ENCODE measurements at places on chromosomes 2 and 18.

DNA sequence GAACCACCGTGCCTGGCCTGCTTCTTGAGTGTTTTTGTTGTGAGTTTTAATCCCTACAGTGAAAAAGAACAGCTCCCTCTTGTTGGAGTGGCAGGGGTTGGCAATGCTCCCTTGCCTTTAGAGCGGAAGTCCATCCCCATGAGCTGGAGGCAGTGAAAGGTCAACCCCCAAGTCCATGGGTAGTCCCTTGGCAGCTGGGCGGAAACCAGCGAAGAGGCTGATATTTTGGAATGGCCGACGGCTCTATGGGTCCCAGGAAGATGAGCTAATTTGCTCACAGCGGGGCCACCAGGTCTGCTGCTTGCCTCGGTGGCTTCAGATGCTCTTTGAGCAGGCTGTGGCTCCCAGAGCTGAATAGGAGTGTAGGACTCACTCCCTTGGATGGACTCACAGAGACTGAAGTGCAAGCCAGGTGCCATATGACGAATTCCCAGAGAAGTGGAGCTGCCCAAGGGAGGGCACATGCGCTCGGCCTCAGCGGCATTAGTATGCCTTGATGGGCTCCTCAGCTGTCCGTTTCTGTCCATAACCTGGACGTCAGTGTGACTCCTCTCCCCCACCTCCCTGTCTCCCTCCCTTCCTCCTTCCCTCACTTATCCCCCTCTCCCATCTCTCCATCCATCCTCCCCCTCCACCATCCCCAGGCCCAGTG is 25.4 kb upstream of the RHOB start:
- DNase-seq, result no peak

GRCh38 chr18:6591491-6591890 is 138.0 kb upstream of the ARHGAP28 start:
- DNase-seq, result peak; percentile 40

DNA sequence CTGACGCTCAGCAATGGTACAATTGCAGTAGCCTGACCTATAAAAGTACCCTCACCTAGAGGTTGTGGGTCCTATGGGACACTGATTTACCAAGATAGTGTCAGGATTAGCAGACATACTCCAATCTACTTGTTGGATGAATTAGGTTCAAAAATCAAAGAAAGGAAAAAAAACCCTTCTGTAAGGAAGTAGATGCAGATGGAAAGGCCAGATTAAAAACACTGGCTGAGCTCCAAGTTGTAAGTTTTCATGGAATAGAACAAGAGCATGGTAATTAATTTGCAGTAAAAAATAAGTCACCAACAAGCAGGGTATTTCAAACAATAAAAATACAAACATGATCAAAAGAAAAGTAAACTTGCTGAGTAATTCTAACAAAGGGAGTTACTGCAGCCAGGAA is 26.4 kb downstream of the IDH1 start:
- no peak for DNase-seq

- no peak for DNase-seq
These were observed 114.6 kb downstream of the ZEB2 start for GRCh38 chr2:144405321-144405720.

DNA sequence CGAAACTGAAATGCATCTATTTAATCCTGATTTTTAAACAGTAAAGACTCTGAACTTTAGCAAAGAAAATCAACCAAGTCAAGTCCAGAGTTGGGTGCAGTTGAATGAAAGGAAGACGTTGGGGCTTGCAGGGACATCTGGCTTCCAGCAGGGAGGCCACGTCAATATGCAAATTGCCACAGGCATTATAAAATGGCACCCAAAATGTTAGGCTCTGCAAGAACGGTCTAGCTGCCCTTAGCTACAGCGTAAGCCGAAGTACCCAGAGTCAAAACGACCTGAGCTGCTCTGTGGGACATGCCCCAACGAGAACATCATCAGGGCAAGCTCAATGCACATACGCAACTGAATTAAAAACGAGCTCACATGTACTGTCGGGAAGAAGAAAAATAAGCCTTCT is 30.7 kb downstream of the DOCK10 start:
- DNase-seq, result no peak

GRCh38 chr2:138103156-138103555 is 138.9 kb downstream of the HNMT start:
- no peak for DNase-seq

DNA sequence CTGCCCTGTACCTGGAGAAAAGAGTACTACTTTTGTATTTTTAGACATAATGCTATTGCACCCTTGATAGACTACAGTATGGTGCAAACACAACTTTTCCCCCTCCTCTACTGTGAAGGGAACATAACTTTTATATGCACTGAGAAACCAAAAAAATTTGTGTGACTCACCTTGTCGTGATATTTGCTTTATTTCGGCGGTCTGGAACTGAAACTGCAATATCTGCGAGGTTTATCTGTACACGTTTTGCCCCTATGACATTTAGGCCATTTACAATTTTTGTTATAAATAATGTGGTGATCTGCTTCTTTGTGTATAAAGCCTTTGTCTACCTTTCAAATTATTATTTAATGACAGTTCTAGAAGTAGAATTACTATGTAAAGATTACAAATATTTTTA is 34.4 kb upstream of the AAK1 start:
- DNase-seq, result no peak

DNA sequence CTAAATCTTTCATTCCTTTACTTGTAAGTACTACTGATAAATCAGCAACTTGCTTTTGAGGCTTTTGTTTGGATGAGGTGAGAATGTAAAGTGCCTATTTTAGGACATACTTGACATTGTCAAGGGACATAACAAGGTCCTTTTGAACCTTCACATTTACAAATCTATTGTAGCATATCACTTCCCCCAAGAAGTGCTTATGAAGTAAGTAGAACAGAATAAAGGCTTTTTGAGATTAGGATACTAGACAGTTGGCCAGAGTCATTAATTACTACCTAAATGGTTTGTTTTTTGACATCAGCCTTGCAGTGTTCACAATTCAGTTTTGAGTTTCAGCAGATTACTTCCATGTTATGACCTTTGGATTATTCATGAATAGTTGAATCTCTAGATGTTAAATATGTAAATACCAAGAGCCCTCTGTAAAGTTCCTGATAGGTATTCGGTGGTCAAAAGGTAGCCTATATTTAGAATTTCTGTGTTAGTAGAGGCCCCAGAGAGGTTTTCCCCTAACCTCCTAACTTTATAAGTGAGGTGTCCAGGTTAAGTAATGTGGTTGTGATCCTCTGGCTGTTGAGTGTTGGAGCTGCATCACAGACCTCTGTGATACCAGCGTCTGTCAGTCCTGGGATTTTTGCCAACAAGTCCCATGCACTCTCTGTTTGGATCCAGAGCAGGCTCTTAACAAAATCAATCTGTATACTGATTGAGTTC is 67.2 kb downstream of the LCLAT1 start:
- peak; percentile 75 for DNase-seq

- no peak for DNase-seq
These were observed 60.2 kb downstream of the TRPM8 start for GRCh38 chr2:233977296-233977837.

DNA sequence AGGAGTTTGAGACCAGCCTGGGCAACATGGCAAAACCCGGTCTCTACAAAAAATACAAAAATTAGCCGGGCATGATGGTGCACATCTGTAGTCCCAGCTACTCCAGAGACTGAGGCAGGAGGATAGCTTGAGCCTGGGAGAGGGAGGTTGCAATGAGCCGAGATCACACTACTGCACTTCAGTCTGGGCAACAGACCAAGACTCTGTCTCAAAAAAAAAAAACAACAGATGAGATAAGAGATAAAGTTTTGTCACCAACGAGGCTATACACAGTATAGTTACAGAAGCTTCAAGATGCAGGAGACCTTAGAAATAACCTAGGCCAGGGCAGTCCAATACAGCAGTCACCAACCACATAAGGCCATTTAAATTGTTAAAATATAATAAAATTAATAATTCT is 9.4 kb downstream of the FAM124B start:
- DNase-seq, result no peak

GRCh38 chr2:135245071-135245470 is 193.0 kb downstream of the RAB3GAP1 start:
- DNase-seq, result peak; percentile 68

- DNase-seq, result peak; percentile 93
These were observed 151.3 kb downstream of the ZFP36L2 start for GRCh38 chr2:43075054-43075593.

- no peak for DNase-seq
These were observed 7.1 kb downstream of the MYOM1 start for GRCh38 chr18:3212657-3213056.

DNA sequence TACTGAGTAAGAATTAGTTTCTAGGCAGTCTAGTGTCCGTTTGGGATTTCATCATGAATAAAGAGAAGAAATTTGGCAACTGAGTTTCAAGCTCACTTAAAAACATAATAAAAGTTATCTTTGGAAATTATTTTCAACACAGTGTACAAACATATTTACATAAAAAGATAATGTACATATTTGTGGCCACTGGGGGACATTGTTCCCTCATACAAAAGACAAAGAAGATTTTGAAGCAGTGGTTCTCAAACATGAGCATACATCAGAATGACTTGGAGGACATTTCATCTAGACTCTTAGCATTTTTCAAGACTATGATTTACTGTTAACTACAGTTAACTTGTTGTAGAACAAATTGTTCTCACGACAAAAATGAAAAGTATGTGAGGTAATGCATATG is 15.7 kb upstream of the TTC21B start:
- DNase-seq, result no peak

DNA sequence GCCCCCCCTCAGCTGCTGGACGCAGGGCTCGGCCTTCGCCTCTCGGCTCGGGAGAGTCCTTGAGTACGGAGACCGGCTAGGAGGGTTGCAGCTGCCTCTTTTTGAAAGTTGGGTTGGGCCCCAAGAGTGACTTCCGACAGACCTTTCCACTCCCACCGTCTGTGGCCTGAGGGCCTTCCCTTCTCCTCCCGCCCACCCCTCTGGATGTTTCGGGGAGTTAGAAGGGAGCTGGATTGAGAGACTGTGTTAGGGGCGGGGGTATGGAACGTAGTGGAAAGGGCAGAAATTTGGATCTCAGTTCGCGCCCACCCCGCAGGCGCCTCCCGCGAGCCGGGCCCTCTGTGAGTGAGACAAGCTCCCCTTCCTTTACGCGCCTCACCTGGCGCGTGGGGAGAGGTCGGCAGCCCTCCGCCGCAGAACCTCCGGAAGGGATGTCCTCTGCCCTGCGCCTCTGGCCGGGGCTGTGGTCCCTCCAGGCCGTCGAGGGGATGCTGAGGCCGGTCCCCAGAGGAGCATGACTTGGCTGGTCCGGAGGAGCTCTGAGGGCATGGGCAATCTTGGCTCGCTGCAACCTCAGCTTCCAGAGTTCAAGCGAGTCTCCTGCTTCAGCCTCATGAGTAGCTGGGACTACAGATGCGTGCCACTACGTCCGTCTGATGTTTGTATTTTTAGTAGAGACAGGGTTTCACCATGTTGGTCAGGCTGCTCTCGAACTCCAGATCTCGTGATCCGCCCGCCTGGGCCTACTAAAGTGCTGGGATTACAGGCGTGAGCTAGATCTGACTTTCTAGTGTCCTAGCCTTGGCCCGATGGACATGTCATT is 15.9 kb downstream of the C2orf74 start:
- DNase-seq, result no peak

GRCh38 chr2:2324565-2325101 is 6.4 kb downstream of the MYT1L start:
- DNase-seq, result no peak

DNA sequence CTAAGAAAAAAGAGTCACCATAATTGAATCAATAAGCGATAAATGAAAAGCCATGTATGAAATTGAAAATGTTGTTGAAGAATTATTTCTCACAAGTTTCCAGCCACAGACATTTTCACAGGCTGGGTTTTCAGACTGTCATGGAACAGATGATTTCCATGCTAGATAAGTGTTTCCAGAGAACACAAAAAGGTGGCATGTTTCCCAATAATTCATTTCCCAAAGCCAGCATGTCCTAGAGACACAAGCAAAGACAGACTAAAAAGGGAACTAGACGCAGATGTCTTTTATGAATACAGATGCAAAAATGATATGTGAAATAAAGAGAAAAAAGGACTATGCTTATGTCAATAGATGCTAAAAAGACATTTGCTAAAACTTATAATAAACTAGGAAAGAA is 255.1 kb downstream of the EIPR1 start:
- DNase-seq, result no peak

DNA sequence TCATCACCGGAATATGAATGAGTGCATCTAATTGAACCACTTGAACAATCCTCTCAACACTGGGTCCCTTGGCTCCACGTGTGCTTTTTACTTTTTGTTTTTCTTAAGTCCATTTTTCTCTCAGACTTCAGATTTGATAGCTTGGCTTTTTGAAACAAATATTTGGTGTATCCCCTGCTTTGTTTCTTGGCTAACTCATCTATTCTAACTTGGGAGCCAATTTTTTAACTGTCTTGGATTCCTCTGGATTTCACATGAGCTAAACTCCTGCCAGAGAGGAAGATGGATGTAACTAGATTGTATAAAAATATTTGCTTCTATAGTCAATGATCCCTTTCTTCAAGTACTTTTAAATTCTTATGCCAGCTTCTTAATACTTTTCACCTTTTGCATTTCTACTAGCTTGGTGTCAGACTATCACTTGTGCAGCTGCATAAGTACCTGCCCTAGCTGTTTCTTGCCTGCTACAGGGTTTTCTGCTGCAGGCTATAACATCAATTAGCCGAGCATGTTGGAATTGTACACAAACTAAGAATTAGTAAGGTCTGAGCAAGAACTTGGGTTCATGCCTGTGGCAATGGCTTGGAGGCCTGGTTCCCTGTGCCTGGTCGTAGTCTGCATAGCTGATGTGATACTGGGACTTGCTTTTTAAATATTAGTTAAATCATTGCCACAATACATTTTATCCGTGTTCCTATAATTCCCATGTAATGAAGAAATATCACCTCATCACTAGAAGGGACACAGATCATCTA is 281.5 kb downstream of the EN1 start:
- DNase-seq, result no peak

DNA sequence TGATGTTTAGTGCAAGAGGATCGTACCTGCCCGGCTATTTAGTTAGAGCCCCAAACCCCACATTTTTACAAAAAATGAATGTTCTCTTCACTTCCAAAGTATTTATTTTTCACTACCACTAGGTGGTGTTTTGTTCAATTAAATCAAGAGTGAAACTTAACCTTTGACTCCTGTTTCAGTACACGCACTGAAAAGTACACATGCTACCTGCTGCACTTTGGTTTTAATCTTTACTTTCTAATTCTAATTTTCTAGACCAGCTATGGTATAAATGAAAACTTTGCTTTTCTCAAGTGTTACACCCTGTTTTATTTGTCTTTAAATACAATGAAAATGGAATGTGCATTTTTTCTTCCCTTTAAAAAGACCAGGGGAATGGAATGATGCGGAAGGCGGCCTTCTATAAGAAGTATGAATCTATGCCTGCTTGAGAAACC is 31.4 kb upstream of the CHN1 start:
- no peak for DNase-seq

- DNase-seq, result no peak
These were observed 65.3 kb downstream of the CCDC93 start for GRCh38 chr2:117948615-117949014.

GRCh38 chr2:36578343-36579296 is 19.3 kb downstream of the FEZ2 start:
- no peak for DNase-seq

DNA sequence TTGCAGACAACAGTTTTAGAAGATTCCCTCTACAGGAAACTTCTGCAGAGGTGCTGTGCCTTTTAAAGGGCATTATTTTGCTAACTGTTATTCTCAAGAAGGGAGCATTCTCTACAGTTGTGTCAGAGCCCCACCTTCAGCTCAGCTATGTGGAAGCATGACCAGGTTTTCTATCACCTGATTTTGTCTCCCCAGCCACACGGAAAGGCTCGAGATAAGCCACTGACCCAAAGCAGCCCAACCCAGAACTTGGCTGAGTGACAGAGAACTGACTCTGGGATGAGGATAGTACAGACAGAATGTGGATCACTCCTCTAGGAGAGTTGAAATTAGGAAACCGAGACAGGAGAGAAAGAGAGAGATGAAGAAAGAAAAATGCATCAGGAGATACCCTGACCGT is 10.7 kb downstream of the COL4A4 start:
- no peak for DNase-seq
